Effector CD4-positive, alpha-beta T cell (primary cell): ENCODE measurements at places on chromosomes 4 and X.

DNA sequence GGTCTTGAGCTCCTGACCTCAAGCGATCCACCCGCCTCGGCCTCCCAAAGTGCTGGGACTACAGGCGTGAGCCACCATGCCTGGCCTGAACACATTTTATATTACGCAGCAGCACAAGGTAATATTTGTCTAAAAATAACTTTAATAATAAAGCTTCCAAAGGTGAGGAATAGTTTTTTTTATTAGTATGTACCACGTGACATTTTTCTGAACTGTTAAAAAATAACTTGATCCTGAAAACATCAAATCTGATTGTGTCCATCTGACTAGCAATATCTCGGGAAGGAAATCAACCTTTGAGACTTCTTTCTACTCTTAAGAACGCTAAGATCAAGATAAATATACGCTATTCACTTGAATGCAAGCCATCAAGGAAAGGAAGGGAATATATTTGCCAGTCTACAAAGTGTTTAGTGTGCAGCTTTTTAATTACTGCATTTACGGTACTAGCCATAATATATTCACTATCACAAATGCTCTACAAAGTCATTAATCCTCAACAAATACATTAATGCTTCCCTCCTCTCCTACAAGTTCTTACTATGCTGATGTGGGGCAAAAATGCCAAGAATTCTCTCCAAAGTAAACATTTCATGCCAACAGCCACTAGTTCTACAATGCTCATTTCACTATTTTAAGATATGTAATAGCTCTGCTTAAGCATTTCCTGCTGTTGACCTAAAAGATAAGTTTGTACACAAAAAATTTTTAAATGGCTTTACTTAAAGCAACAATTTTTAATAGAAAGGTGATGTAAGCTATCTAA, 143.6 kb downstream of the APBB2 start:
- no peak for DNase-seq

- DNase-seq: no peak
Measured at GRCh38 chr4:72567821-72568675, 973 bp downstream of the ADAMTS3 start.

DNA sequence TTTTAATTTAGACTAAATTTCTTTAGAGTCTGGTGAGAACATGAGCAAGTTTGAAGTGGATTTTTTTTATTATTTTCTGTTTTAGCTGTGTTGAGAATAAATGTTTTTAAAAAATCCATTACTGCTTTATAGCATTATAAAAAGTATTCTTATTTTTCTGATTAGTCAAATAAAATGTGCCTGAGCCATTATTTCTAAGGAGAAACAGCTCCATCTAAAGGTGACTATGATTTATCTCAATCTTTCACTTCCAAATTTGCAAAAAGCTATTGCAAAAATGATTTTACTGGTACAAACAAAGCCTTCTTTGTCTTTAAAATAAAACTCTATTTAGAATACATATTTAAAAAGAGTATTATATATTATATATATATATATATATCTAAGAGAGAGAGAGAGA, 959.2 kb downstream of the FAM133A start:
- DNase-seq: no peak

GRCh38 chrX:7987160-7988012, 60.2 kb upstream of the PNPLA4 start:
- no peak for DNase-seq

- DNase-seq: no peak
Measured at GRCh38 chr4:27350161-27350560, 489.5 kb downstream of the STIM2 start.

DNA sequence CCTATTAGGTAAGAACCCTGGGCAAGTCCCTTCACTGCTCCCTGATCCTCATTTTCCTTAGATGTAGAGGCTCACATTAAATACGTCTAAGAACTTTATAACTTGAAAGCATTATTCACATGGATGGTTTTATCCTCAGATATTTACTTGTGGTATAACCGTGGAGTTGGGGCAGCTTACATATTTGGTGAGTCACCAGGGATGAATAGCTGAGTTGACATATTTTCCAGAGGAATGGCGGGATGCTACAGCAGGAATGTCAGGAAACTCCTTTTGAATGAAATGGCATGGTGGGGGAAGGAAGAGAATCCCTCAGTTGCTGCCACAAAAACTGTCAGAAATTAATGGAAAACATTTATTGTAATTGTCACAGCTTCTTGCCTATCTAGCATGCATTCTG, 165.3 kb upstream of the RPS6KA3 start:
- DNase-seq: no peak

DNA sequence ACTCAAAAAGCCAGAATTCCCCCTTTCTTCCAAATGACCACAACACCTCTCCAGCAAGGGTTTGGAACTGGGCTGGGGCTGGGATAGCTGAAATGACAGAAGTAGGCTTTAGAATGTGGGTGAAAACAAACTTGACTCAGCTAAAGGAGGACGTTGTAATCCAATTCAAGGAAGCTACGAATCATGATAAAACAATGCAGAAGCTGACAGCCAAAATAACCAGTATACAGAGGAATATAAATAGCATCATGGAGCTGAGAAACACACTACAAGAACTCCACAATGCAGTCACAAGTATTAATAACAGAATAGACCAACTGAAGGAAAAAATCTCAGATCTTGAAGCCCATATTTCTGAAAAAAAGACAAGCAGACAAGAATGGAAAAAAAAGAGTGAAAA, 95.8 kb upstream of the TET2 start:
- DNase-seq: no peak

DNA sequence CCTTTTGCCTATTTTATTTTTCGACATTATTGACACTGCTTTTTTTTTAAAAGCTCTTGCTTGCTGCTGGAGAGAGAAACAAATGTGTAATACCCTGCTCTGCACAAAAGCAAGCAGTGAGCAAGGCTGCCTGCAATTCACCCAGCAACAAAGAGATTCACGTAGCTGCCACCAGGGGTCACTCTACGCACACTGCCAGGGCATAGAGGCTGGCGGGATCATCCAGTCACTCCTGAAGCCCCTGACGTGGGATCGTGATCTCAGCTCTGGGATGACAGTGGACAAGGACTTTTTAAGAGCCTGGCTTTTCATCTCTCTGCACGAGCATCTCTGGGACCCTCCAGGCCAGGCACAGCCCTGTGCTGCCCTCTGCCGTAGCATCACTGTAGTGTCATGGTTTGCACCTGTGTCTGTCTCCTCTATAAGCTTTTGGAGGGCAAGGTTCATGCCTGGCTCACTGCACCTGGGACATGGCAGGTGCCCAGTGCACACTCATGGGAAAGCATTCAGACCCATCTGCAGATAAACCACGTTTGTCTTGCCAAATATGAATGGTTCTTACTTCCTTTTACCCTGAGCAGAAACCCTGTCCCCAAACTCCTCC, 19.8 kb downstream of the C4orf50 start:
- DNase-seq: peak; percentile 18

GRCh38 chrX:100658941-100659381, 15.0 kb downstream of the SRPX2 start:
- DNase-seq: no peak

GRCh38 chr4:87270144-87270543, 49.7 kb upstream of the KLHL8 start:
- no peak for DNase-seq

- no peak for DNase-seq
Measured at GRCh38 chr4:40200875-40201801, 4.3 kb downstream of the RHOH start.

- DNase-seq: peak; percentile 6
Measured at GRCh38 chr4:143514497-143514896, 995 bp downstream of the SMARCA5 start.

DNA sequence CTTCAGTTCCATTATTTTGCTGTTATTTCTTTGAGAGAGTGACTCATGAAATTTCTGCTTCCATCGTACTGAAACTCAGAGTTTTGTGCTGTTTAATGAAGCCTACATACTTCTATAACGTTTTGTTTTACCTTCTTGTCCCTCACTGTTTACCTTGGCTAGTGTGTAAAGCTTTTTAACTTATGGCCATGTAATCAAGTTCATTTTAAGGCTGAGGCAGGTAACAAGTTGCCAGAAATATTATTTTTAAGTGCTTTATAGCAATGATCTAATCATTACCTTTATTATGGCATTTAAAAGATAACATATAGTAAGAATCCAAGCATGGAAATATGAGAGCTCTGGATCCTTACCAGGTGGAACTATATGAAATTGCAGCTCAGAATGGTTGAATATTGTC, 102.3 kb upstream of the FAT1 start:
- DNase-seq: no peak

DNA sequence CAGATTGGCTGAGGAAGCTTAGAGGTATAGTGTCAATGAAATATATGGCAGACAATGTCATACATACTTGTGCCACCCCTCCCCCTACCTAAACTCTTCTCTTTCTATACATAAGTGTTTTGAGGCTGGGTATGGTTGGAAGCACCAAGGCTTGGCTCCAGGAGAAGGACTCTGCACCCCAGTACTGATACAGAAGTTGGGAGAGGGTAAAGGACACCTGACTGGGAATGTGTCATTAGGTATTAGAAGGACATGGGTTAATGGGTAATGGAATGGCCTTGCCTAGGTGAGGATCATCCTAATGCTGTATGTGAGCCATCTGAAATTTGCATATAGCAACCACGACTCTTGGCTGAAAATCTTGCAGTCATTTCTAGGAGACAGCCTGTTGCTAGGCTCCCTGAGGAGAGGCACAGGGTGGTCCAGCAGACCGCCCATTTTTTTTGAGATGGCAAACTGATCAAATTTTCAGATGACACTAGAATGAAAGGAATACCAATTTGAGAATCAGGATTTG, 26.8 kb upstream of the AP1S2 start:
- DNase-seq: no peak

DNA sequence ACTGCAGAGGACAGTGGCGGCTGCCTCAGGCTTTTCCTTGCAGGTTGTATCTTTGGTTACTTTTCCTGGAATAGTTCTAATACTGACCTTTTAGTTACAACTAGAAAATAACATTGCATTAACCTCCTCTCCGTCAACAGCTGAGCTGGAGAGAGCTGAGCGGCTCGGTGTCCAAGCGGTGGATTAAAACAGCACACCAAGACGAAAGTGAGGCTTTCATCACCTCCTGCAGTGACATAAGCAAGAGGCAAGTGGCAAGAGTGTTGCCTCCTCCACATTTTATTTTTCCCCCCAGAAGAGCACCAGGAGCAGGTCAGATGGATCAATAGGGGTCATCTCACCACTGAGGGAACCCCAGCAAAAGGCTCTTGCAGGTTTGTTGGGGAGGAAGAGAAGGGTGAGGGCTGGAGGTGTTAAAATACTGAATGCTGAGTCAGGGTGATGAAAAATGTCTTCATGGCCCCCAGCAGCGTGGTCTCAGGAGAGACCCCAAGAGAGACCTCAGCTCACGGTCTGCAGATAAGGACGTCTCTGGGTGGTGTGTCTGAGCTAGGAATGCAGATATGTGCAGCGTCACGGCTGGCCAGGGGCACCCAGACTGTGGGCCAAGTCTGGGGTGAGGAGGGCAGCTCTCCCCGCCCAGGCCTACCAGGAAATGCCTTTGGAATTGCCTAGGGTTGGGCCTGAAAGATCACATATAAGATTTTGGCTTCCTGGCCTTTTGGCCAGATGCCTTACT, 50.3 kb downstream of the CASP3 start:
- DNase-seq: no peak

GRCh38 chrX:18973527-18974192, 10.3 kb downstream of the PHKA2 start:
- DNase-seq: no peak

DNA sequence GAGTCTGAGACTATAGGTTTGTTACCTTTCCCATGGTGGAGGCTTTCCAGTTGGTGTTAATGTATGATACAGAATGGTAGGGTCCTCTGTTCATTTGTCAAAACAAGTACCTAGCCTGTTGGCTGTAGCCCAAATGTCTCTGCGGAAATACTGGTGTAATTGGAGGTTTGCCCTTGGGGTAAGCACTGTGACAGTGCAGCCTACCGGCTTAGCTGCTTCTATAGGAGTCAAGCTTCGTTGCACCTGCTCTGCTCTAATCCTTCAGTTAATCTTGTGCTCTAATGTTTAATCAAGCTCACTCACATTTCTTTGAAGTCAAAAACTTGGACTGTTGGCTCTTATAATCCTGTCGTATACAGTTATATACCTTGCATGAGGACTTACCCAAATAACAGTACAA, 203.4 kb downstream of the CCNG2 start:
- no peak for DNase-seq

DNA sequence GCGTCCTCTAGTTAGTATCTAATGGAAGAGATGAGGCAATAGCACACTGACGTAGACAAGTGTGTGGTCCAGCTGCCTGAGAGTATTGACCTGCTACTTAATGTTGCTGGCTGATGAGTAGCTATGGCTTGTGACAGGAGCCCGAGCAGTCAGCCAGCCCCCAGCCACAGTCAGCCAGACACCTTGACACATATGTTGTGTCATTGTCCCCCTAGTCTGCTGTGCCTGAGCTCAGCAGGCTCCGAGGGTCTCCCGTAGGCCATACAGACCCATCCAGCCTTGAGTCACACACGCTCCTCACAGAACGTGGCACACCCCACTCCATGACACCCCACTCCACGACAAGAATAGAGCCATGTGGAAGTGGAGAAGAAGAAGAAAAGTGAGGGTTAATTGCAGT, 362.1 kb downstream of the UNC5C start:
- DNase-seq: no peak

- DNase-seq: no peak
Measured at GRCh38 chrX:41389311-41389888, 55.4 kb downstream of the DDX3X start.
